ENCODE measurements at places on chromosomes 4 and X.
A peak's percentile ranks its signal among the peaks of the same experiment; 100 is the strongest.

GRCh38 chr4:141713771-141714445 is 77.5 kb downstream of the IL15 start:
- DNase-seq = no peak

DNA sequence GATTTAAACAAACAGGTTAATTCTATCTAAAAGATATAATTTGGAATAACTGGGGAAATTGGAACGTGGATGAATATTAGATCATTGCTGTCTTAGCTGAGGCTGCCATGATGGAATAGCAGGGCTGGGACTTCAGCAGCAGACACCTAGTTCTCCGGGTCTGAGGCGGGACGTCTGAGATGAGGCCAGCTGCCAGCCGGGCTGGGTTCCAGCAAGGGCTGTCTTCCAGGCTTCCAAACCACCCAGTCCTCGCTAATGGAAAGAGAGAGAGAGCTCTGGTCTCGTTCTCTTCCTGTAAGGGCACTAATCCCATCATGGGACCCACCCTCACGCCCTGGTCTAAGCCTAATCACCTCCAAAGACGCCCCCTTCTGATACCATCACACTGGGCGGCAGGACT is 85.7 kb downstream of the ADRA2C start:
- DNase-seq = no peak

DNA sequence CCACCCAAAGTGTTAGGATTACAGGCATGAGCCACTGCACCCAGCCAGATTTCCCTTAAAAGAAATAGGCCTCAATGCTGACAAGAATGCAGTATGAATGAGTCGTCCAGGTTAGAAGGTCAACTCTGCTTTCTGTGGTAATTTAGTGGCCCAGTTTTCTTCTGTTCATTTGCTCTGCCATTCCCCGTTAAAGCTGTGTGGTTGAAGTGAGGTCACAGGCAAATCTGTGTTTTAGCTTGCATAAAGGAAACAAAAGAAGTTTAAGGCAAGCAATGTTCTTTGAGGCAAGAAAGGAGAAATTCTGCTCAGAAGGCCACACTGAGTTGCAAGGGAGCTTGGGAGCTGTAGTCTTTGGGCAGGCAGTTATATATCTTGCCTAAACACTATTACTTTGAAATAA is 176.8 kb downstream of the LARP7 start:
- no peak for DNase-seq

DNA sequence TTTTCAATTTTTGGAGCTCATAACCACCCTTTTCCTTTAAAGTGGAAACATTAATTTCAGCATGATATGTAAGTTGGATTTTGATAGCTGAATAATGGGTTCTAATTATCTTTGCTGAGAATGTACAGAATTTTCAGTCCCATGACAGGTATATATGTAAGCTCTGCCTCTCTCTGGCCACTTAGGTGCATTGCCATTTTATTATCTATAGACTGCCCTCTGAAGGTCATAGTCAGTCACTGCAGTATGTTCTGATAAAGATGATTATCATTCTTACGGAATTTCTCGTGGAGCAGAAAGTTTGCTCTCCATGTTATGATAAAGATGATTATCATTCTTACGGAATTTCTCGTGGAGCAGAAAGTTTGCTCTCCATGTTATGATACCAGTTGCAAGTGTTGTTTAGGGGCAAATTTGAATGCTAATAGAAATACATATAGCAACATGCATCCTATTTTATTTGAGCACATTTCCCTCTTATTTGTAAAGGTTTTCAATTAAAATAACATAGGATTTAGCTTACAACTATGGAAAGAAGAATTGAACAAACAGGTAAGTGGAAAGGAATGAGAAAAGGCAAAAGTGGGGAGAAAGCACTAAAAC is 10.4 kb downstream of the AFP start:
- peak; percentile 77 for DNase-seq

DNA sequence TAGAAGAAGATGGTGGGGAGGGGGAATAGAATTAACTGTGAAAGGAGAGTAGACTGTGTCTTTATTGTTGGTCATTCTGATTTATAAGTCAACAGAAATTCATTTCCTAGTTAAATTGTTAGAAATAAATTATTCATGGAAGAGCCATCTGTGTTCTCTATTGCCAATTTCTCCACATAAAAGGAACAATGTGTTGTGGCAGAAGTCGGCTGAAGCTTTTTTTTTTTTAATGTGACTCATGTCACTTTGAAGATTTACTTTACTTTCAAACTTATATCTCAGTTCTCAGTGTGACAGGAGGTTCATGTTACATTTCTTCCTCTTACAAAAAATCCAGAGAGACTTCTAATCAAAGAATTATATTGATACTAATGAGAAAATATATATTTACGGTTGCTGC is 60.5 kb downstream of the CPE start:
- no peak for DNase-seq

GRCh38 chr4:42497142-42497910 is 100.0 kb downstream of the SHISA3 start:
- DNase-seq = no peak

DNA sequence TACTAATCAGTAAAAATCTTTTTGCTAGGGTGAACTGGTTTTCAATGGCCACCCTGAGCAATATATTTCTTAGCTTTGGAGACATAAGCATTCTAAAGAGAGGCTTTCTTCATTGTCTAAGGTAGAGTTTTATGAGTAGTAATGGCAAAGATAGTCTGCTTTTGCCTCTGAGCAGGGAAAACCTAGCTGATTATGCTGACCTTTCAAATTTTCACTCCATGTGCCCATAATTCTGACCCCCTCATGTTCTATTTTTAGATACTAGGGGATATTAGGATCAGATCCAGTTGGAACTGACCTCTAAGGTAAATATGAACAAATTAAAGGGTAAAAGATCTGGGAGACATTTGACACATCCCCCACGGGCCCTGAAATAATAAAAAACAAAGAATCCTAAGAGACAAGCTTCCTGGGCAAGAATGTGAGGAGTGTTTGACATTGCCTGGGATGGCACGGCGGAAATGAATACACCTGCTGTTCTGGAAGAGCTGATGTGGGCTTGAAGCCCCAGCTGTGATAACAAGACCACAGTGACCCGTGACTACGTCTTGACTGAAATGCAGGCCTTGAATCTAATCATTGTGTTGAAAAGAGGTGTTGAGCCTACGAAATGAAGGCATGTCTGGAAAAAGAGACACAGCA is 392.1 kb upstream of the FRG1 start:
- DNase-seq = no peak

- no peak for DNase-seq
These were observed 58.4 kb upstream of the NEIL3 start for GRCh38 chr4:177251237-177251636.

DNA sequence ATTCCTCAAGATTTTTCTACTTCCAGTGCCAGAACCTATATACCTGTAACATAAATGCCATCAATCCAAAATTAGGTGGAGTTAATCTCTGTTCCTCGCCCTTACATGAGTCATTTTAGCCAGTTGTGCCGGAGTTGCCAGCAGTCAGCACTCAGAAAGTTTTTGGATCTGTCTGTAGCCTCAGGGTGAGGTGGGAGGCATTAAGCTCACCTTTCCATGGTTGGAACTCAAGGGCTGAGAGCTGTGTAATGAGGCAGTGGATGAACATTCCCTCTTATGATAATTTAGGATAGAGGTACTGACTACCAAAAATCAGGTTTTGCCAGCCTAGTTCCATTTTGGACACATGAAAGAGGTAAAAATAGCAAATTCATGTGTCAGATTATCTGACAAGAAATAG is 1553.1 kb upstream of the ADGRL3 start:
- DNase-seq = no peak

DNA sequence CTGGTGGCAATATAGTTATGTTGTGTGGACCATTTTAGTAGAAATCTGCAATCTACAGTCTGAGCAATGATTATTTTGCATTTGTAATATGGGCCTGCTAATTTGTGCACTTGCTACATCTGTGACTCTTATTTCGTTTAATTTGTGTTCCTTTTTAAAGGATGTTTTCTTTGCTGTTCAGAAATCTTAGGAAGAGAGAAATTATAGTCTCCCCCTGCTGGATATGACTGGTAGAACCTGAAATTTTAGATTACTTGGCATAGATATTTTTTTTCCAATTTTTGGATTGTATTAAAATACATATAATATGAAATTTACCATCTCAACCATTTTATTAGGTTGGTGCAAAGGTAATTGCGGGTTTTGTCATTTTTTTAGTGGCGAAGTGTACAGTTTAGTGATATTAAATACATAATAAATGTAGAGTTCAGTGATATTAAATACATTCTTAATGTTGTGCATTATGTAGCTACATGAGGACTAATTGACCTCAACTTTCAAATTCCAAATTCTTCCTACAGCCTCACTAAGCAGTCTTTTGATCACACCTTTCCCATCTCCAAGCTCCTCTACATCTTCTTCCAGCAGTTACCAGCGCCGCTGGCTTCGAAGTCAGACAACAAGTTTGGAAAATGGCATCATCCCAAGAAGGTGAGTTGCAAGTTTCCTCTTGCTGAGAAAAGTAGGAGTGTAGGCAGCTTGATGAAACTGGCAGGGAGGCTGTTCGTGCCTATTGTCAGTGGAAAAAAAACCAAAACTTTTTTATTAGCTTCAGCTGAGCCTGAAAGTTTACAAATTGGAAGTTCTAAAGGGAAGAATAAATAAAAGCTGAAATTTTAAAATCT is 82.2 kb downstream of the FNIP2 start:
- DNase-seq = peak; percentile 55

GRCh38 chrX:103061486-103061885 is 2.5 kb downstream of the BEX1 start:
- no peak for DNase-seq

DNA sequence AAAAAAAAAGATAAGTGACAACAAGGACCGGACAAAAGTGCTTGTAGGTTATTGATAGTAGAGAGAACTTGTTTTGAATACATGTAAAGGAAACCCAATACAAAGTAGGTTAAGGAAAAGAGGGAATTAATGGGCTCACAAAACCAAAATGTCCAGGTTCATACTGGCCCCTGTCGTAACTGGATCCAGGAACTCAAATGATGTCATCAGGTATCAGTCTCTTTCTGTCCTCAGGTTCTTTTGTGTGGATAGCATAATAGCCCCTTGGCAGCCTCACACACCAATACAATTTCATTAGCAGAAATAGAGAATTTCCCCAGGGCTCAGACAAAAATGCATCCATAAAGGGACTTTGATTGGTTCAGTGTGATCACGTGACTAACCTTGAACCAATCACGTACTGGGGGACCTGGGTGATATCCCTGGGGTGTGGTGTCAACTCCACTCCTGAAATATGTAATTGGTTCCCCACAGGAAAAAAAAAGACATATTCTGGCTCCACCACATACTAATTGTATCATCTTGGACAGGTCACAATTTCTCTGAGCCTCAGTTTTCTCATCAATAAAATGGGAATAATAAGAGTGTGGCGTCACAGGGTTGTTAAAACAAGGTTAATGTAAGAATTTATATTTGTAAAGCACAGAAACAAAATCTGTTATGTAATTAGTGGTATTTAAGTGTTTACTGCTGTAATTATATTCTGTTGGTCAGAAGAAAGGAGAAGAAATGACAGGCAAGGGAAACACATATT is 174.8 kb downstream of the PDGFRA start:
- no peak for DNase-seq

DNA sequence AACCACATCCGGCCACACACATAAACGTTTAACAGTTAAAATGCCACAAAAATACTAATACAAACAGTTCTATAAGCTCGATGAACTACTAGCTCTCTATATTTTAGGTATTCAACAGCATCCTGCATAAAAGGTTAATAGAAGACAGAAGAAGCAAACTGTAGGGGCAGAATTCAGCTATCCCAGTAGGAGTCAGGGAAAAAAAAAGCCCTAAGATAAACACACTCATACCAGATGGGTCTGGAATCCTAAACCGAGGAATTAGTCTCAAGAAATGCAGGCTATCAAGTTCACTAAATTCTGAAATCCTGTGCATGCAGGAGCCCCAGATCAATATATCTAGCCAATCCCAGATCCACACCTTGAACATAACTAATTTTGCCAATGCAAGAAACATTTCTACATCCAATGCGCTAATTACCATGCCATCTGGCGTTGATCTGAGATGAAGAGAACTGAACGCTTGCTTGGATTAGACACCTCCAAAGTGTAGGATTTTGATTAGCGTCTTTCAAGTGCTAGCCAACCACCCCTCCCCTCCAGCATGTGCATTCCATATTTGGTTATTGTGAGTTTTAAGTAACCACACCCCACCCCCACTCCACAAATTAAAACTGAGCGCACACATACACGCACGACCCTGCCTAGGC is 512.2 kb upstream of the INTU start:
- DNase-seq = no peak

GRCh38 chr4:1300466-1301455 is 11.1 kb downstream of the MAEA start:
- peak; percentile 18 for DNase-seq

DNA sequence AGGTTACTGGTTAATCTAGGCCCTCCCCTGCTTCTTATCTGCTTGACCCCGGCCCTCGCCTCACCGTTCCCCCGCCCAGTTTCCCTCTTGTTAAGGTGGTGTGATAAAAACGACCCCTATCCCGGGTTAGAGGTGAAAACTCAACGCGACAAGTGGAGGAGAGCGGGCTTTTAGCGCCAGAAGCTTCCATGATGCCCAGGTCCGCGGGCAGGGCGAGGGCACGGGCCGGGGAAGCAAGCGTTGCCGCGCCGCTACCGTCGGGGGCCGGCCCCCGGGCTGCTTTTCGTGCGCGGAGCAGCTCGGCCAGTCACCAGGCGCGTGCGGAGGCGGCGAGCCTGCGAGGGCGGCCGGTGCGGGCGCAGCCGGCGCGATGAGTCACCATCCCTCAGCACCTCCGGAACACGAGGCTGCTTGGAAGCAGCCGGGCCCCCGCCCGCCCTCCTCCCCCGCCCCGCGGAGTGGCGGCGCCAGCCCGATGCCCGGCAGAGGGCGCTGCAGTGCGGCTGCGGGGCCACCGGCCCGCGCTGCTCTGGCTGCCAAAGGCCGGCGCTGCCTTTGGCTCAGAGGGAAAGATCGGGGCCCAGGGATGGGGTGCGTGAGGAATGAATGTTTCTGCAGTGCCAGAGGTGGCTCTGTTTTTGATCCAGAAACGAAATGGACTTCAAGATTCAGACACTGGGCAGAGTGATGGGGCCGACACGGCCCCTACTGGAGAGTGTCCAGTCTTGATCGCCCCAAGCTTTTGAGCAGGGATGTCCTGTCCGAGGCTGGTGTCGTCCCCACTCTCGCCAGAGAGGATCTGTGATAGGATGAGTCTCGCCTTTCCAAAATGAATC is 107.8 kb downstream of the NHSL2 start:
- DNase-seq = peak; percentile 70
